Activated naive CD8-positive, alpha-beta T cell treated with anti-CD3 and anti-CD28 coated beads, Interleukin-2, amount 10 ng/mL, durations not matched to agents 7 days and 5 days (primary cell): ENCODE measurements at places on chromosomes 3 and 15. TPM values are rescaled to one million over a fixed set of nuclear protein-coding genes. Genes with fewer than 3 reads are reported as not detected.

DNA sequence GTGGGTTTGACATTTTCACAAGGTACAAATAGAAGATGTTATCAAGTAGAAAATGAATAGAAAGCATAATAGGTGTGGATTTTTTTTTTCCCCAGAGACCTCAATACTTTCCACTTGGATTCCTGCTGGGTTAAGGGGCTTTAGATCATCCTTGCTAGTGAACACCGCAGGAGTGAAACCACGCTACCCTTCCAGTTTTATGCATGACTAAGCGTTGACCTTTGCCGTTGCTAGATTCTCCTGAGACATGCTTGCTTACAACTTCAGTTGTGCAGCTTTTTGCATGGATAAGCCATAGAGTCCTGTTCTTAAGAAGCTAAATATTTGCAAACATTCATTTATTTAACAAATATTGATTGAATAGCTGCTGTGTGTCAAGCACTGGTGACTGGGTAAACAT is 299.7 kb upstream of the LMCD1 start:
- no peaks in the 10 kb centered on the region for H3K27me3 ChIP-seq
- H3K36me3 ChIP-seq, result no peaks in the 10 kb centered on the region
- H3K27ac ChIP-seq, result no peak overlapping the region
- H3K4me3 ChIP-seq, result no peak overlapping the region
- no peaks in the 10 kb centered on the region for H3K4me1 ChIP-seq

IL5RA gene
- total RNA-seq, result 0.64 TPM

DNA sequence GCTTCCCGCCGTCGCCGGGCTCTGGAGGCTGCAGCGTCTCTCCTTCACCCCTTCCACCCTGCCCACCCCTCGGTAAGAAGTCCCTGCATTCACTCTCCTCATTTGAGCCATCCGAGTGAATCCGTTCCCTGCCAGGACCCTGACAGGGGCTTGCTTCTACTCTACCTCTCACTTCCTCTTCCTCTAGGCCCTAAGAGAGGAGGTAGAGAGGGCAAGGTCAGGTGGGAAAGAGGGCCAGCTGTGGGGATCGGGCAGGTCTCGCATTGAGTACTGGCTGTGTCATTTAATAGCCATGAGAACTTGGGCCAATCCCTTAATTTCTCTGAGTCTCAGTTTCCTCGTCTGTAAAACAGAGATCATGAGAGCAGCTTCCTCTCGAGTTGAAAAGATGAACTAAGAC is 283.6 kb downstream of the UACA start:
- DNase-seq, result no peak

- no peaks in the 10 kb centered on the region for H3K4me1 ChIP-seq
- H3K27me3 ChIP-seq, result peaks cover 12% of the 10 kb centered on the region
- no peak overlapping the region for H3K4me3 ChIP-seq
- H3K36me3 ChIP-seq, result no peaks in the 10 kb centered on the region
- no peak overlapping the region for H3K27ac ChIP-seq
Observed at GRCh38 chr3:182698078-182698477, 95.2 kb upstream of the ATP11B start.

CLDN16 gene
- total RNA-seq, result not detected

ARMC8 gene
- total RNA-seq, result 53.1 TPM

DNA sequence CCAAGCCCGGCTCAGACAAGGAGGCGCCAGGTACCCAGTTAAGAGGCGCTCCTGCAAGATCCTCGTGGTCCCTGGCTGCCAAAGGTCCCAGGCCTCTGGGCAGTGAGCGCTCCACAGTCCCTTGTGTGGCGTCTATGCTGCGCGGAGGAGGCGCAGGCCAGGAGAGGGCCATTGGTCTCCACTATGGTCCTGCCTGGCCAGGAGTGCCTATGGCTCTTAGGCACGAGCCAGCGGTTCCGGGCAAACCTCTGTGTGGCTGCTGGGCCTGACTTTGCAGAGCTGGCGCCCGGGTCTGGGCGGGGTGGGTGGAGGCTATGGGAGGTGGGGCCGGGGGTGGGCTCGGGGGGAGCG is 660 bp upstream of the ADAMTSL3 start:
- H3K4me3 ChIP-seq, result no peak overlapping the region
- H3K4me1 ChIP-seq, result no peaks in the 10 kb centered on the region
- H3K27ac ChIP-seq, result no peak overlapping the region
- H3K36me3 ChIP-seq, result no peaks in the 10 kb centered on the region
- H3K27me3 ChIP-seq, result peaks cover 28% of the 10 kb centered on the region

DNA sequence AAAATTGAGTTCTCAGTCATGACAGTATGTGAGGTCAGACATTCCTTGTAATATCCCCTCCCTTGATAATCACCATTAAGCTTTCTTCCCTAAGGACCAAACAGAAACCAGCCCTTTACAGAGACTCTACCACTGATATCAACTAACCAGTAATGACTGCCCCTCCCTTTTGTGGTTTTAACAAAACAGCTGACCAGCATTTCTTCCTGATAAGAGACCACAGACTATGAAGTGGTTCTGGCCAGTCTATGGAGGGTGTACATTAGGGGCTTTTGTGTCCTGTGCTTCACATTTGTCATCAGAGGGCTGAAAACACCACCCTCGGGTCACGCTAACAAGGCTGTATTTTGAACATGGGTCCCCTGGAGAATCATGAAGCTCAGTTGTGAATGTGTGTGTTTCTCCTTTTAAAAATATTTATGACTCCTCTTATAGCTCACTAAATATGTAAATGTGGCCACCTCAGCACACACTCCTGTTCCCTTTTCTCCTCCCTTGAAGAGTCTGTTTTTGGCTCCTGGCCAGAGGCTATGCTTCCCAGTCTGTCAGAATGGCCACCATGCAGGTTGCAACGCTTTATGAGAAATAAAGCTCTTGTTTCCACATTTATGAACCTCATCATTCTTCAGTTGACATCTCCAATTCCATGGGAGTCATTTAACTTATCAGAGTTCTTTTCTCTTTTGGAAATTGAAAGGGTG is 239.3 kb downstream of the CPNE4 start:
- DNase-seq, result no peak
- H3K27ac ChIP-seq, result no peak overlapping the region
- peaks cover 3% of the 10 kb centered on the region for H3K4me1 ChIP-seq
- H3K27me3 ChIP-seq, result peaks cover 4% of the 10 kb centered on the region
- no peak overlapping the region for H3K4me3 ChIP-seq

DNA sequence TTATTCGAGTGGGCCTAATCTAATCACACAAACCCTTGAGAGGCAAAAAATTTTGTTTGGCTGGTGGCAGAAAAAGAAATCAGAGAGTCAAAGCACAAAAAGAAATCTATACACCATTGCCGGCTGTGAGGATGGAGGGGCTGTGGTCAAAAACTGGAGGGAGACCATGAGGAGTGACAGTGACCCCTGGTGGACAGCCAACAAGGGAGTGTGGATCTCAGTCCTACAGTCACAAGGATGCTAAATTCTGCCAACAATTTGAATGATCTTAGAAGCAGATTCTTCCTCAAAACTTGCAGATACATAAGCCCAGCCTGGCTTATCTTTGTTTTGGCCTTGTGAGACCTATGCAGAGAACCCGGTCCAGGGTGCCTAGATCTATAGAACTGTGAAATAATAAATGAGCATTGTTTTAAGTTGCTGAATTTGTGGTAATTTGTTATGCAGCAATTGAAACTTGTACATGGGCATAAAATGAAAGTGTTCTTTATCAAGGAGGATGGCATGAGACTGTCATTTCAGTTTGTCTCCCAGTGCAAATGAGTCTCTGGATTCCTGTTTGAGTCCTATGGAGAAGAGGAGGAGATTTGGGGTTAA is 103.0 kb upstream of the ARHGEF26 start:
- no peak overlapping the region for H3K27ac ChIP-seq
- H3K4me3 ChIP-seq, result no peak overlapping the region
- DNase-seq, result peak; percentile 32
- peaks cover 7% of the 10 kb centered on the region for H3K27me3 ChIP-seq
- no peaks in the 10 kb centered on the region for H3K36me3 ChIP-seq
- H3K4me1 ChIP-seq, result no peaks in the 10 kb centered on the region

GOLGA8N gene
- 44.6 TPM for total RNA-seq

- H3K4me3 ChIP-seq, result no peak overlapping the region
Observed at GRCh38 chr3:67419779-67420178, 234.6 kb downstream of the SUCLG2 start.

DNA sequence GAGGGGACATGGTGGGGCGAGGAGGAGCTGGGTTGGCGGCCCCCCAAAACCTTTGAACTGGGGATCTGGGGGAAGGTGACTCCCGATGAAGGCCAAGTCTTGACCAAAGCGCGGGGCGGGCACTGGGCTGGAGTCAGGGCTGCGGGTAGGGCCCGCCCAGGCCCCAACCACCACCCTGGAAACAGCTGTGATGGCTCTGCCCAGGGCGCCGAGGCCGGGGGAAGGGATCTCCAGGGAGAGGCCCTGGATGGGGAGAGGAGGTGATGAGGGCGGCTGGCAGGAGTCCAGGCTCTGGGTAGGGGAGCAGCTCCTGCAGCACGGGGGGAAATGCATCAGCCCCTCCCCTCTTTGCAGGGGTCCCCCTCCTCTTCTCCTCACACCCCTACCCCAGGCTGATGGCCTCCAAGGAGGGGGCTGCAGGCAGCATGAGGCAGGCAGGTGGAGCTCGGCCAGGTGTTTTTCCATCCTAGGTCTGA is 5.9 kb upstream of the C15orf39 start:
- no peak overlapping the region for H3K4me3 ChIP-seq
- DNase-seq, result no peak
- peaks cover 5% of the 10 kb centered on the region for H3K27me3 ChIP-seq
- H3K27ac ChIP-seq, result no peak overlapping the region
- H3K4me1 ChIP-seq, result peaks cover 24% of the 10 kb centered on the region
- H3K36me3 ChIP-seq, result no peaks in the 10 kb centered on the region

DNA sequence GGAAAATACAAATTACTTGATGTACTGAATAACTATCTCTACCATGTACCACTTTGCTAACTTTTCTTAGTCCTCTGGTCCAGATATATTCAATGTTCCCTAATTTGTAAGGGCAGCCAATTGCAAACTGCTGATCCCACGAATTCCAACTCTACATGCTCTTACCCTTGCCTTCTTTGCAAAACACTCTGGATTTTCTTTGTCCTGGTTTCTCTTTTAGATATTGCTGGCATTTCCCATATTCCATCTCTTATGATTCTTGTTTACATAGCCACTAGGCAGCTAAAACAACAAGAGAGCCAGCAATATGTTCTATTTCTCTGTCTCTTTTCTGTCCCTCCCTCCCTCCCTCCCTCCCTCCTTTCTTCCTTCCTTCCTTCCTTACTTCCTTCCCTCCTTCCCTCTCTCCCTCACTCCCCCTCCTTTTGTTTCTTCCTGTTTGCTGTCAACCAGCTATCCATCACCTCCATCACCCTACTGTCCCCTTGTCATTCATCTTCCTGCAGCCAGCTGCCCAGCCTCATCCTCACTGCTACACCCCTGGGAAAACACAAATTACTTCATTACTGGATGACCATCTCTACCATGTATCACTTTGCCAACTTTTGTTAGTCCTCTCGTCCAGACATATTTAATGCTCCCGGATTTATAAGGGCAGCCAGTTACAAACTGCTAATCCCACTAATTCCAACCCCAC is 33.8 kb downstream of the SETMAR start:
- H3K4me1 ChIP-seq, result peaks cover 12% of the 10 kb centered on the region
- H3K27ac ChIP-seq, result no peak overlapping the region
- H3K4me3 ChIP-seq, result no peak overlapping the region
- H3K27me3 ChIP-seq, result no peaks in the 10 kb centered on the region
- H3K36me3 ChIP-seq, result peaks cover 2% of the 10 kb centered on the region
- DNase-seq, result no peak

POPDC2 gene
- 4.5 TPM for total RNA-seq

DNA sequence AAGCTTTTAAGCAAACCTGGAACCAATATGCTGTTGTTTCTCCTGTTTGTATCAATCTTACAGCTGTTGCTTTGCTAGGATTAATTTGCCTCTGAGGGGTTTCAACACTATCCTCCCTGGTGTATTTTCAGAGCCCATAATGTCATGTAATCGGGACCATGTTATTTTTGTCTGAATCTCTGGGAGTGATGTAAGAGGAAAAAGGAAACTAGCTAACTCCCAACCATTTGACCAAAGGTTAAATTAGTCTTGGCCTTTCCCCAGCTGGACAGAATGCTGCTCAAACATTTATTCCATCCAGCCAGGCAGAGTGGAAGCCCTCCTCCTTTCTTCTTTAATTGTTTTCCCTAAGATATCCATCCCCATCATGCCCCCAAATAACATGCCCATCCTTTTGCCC is 142.2 kb downstream of the ALDH1A2 start:
- peaks cover 30% of the 10 kb centered on the region for H3K27me3 ChIP-seq
- DNase-seq, result no peak
- no peaks in the 10 kb centered on the region for H3K4me1 ChIP-seq

KBTBD8 gene
- 9.2 TPM for total RNA-seq

GRCh38 chr3:185823078-185824044 is 1.5 kb downstream of the IGF2BP2 start:
- peak; percentile 58 for DNase-seq
- peak overlapping the region; percentile 81 for H3K4me3 ChIP-seq
- H3K36me3 ChIP-seq, result no peaks in the 10 kb centered on the region
- H3K4me1 ChIP-seq, result peaks cover 14% of the 10 kb centered on the region

EXD1 gene
- not detected for total RNA-seq

MAGEL2 gene
- total RNA-seq, result not detected

GRCh38 chr3:141996437-141996836 is 120.0 kb downstream of the ATP1B3 start:
- no peak for DNase-seq
- no peaks in the 10 kb centered on the region for H3K27me3 ChIP-seq
- peaks cover 5% of the 10 kb centered on the region for H3K4me1 ChIP-seq
- no peak overlapping the region for H3K4me3 ChIP-seq
- H3K36me3 ChIP-seq, result peaks cover 3% of the 10 kb centered on the region
- no peak overlapping the region for H3K27ac ChIP-seq

GRCh38 chr3:64563751-64564150 is 124.0 kb downstream of the ADAMTS9 start:
- DNase-seq, result no peak
- H3K4me3 ChIP-seq, result no peak overlapping the region

DAZL gene
- not detected for total RNA-seq

TNNC1 gene
- 3.0 TPM for total RNA-seq

GRCh38 chr3:62723914-62724217 is 151.3 kb downstream of the CADPS start:
- H3K36me3 ChIP-seq, result no peaks in the 10 kb centered on the region
- H3K4me1 ChIP-seq, result no peaks in the 10 kb centered on the region
- H3K4me3 ChIP-seq, result no peak overlapping the region
- DNase-seq, result no peak
- H3K27me3 ChIP-seq, result no peaks in the 10 kb centered on the region
- no peak overlapping the region for H3K27ac ChIP-seq
